ENCODE measurements at places on chromosomes 5 and 9.

- no peak for DNase-seq
Measured at GRCh38 chr5:175381130-175381529, 62.9 kb downstream of the DRD1 start.

- no peak for DNase-seq
Measured at GRCh38 chr5:76790632-76791290, 28.1 kb upstream of the F2RL1 start.

DNA sequence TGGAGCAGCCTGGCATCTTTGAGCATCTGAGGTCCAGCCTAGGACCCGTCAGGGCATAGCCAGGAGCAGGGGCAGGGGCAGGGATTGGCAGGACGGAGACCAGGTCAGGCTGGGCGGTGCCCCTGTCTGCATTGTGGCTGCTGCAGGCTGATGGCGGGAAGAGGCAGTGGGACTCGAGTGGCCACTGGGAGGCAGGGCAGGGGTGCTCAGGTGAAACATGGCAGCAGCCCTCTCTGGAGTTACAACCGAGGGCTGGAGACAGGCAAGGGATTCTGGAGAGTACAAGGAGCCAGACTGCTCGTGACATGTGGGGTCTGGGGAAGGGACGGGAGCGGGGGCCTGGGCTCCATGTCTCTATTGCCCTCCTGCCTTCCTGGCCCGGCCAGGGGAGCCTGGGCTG is 97.4 kb upstream of the RAPGEF1 start:
- DNase-seq, result no peak

- no peak for DNase-seq
Measured at GRCh38 chr5:128778474-128778873, 186.8 kb upstream of the SLC27A6 start.

GRCh38 chr5:62431735-62432620 is 19.4 kb downstream of the IPO11 start:
- no peak for DNase-seq

DNA sequence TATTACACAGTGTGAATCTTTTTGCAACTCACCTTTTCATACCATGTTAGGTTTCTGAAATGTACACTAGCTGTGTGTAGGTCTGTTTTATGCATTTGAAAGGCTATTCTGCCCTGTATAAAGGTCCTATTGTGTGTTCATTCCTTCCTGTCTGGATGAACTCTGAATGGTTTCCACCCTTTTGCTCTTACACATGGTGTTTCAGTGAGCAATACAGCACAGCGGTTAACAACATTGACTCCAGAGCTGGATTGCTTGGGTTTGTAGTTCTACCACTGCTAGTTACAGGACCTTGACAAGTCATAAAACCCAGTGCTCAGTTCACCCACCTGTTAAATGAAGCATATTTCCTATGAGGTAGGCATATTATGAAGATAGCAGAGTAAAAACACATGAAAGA is 331.6 kb downstream of the ADGRV1 start:
- DNase-seq, result no peak

GRCh38 chr9:70256123-70256551 is 2.6 kb upstream of the SMC5 start:
- no peak for DNase-seq

DNA sequence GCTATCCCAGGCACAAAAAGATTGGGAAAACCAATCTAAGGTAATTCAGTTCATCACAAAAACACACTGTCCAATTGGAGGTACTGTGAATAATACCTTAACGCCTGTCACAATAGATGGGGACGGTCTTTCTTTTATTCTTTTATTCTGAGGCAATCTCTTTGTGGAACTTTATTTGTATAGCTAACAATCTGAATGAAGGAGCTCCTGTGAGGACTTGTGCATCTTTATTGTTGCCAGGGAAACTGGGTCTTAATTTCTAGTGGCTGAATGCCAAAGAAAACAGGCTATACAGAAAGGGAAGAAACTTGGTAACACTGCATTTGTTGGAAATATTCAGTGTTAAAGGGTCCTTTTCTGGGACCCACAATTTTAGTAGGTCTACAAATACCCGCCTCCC is 546.9 kb upstream of the C9orf72 start:
- no peak for DNase-seq

GRCh38 chr9:135851748-135852147 is 55.6 kb downstream of the CAMSAP1 start:
- no peak for DNase-seq

DNA sequence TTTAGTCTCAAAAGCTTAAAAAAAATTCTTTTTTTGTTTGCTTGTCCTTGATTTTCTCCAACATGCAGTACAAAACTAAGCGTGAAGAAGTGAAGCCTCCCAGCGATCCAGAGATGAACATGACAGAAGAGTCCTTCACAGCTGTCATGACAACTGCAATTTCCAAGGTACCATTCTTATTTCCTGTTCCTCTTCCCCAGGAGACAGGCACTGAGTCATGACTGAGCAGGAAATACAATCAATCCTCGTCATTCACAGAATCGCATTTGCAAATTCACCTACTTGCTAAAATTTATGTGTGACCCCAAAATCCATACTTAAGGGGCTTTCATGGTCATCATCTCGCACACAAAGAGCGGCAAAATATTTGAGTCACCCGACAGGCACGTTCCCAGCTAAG is 77.3 kb downstream of the SLC1A1 start:
- DNase-seq, result no peak

GRCh38 chr5:40828690-40829661 is 6.0 kb downstream of the RPL37 start:
- DNase-seq, result no peak

DNA sequence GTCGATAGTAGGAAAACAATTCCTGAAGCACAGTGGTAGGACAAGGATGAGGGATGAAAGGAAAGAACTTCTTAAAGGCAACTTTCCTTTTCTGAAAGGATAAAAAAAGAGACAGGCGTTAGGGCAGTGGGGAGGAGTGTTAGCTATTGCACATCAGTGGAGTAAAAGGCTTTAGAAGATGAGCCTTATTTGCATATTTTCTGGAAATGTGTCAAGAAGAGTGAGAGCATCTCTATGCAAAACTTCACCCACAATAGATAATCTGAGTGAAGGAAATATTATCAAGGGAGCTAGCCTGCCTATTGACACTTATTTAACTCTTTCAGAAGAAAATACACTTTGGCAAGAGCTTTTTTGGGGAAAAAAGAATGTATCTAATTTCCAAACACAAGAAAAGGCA is 151.6 kb downstream of the MACIR start:
- no peak for DNase-seq

DNA sequence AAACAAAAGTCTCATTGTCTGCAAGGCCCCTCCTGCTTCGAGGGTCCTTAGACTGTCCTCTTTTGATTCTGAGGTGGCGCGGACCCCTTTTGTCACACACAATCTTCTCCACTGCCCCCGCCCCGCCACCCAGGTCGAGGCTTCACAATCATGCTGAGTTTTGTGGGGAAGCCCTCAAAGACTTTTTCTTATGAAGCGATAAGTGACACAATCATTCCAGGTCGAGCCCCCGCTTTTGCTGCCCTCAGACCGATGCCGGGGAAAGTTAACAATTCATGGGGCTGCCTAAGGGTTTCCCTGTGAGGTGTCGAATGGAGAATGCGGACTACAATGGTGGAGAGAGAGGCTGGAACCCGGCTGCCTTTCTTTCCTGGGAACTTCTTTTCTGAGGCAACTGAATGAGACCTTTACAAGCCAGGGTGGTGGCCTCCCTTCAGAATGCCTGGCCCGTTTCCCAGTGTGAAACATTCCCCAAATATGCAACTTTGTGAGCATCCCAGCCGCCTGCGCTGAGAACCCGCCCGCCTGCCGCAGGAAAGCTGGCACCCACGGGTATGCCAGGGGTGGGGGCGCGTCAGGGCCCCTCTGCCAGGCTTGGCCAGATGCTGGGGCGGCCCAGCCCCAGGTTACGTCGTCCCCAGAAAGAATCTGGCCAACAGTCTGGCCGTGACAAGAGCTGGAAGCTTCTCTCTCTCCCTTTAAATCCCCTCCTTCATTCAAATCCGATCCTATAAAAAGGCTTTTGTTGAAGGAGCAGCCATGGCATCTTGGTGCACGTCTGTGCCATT is 71.9 kb downstream of the MAP1B start:
- no peak for DNase-seq

DNA sequence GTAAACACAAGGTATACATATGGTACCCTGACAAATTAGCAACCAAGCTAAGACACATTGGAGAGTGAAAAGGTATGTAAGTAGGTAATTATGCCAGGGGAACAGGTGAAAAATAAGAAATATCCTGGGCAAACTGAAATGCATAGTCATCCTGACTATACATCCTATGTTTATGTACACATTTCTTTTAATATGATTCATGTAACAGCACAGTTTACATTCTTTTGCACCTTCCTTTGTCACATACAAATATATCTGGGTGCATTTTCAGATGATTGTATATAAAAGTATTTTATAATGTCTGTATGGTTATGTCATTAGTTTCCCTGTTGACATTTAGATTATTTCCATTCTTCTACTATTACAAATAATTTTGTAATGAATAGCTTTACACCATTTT is 1146.9 kb downstream of the EFNA5 start:
- DNase-seq, result no peak

GRCh38 chr9:126860757-126861466 is 473 bp downstream of the ZBTB34 start:
- no peak for DNase-seq

DNA sequence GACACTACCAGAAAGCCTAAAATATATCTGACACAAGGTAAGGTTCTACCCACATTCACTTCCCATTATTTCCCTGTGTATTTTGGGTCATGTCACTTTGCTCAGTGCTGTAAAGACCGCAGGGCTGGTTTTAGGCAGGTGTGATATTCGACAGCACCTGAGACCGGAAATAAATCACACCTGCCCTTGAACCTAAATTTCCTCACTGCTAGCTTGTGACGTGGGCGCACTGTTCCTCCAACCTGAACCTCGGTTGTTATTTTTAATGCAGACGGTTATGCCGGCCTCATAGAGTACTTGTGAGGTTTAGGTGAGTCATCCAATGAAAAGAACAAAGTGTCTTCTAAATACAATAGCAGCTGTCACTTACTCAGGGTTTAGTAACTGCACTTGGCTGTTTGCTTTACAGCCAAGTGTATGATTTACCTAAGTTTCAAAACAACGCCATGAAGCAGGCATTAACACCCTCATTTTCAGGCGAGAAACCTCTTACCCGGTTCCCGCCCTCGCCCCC is 20.7 kb upstream of the ZNF782 start:
- DNase-seq, result no peak

GRCh38 chr5:151632524-151632923 is 41.4 kb upstream of the FAT2 start:
- DNase-seq, result no peak

GRCh38 chr9:134455934-134456755 is 129.9 kb downstream of the RXRA start:
- no peak for DNase-seq

DNA sequence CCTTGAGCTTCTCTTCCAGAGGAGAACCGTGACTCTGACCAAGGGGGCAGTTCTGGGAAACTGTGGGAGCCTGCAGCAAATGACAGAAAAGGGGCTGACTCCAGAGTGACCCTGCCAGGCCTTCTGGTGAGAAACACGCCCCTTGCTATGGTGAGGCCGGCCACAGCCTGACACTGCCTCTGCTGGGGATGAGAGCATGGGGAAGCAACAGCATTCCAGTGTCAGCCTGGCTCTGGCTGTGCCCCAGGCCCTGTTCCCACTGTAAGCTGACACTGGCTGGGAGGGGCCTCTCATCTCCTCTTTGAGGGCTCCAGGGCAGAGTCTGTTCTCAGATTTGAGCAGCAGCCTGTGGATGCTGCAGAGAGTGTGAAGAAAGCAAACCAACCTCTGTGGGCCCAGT is 180.0 kb upstream of the IL12B start:
- no peak for DNase-seq

- no peak for DNase-seq
Measured at GRCh38 chr5:121819682-121820261, 31.9 kb upstream of the FTMT start.

DNA sequence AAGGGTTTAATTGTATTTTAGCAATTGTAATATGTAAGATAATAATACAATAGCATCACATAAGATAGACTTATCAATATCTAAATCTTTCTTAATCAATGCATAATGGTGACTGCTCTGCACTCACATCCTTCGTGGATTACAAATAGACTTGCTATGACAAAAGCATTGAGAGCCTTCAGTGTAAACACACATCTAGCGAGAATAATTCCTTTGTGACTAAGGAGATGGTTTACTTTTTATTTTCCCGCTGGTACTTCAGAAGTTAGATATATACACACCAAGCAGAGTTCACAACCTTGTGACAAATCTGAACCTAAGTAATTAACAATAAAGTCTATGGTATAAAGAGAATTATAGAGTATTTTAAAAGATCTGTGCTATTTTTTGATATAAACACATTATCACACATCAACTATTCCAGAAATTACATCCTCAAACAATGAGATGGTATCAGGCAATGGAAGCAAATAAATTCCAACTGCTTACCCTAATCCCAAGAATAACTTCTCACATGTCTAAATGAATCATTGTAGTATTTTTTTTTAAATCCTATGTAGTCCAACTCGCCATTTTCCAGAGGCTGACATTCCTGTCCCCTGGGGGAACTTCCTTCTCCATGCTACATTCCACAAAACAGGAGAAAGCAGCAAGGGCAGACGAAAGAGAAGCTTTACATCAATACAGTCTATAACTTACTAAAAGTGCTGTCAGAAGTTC is 51.2 kb downstream of the MAPKAP1 start:
- no peak for DNase-seq

- DNase-seq, result no peak
Measured at GRCh38 chr5:84729326-84729725, 344.6 kb upstream of the EDIL3 start.

DNA sequence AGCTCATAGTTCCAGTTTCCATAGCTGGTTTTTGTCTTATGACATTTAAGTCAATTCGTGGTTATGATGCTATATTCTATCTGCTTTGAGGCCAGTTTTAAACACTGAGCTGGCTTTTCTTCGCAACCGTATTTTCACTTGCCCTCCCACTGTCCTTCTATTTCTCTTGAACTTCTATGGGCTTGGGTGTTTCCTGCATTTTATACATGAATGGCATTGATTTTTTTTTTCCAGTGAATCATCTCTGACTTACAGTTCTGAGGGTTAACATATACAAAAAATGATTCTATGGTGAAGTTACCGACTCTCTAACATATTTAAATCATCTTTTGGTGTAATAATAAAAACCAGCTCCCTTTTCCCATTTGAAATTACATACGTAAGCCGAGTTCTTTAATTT is 88.2 kb downstream of the SREK1 start:
- DNase-seq, result no peak

- DNase-seq, result no peak
Measured at GRCh38 chr9:1775230-1775629, 239.9 kb upstream of the SMARCA2 start.

GRCh38 chr9:37501957-37502596 is 16.3 kb downstream of the POLR1E start:
- no peak for DNase-seq

All from GM18507 (cell line).